ENCODE measurements at places on chromosomes 5 and 9.

DNA sequence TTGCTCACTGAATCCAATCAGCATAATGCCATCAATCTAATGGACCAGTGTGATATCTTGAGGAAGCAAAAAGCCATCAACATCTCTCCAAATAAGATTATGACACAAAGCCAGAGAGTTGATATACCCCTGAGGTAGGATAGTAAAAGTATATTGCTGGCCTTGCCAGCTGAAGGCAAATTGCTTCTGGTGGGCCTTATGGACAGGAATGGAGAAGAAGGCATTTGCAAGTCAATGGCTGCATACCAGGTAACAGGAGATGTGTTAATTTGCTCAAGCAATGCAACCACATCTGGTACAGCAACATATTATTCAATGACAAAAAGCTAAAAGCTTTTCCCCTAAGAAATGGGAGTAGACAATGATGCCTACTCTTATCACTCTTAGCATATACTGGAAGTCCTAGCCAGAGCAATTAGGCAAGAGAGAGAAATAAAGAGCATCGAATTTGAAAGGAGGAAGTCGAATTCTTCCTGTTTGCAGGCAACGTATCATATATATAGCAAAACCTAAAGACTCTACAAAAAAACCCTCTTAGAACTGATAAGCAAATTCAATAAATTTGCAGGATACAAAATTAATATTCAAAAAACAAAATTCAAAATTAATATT lies 216.1 kb upstream of the RASA1 start:
- no peak for DNase-seq

DNA sequence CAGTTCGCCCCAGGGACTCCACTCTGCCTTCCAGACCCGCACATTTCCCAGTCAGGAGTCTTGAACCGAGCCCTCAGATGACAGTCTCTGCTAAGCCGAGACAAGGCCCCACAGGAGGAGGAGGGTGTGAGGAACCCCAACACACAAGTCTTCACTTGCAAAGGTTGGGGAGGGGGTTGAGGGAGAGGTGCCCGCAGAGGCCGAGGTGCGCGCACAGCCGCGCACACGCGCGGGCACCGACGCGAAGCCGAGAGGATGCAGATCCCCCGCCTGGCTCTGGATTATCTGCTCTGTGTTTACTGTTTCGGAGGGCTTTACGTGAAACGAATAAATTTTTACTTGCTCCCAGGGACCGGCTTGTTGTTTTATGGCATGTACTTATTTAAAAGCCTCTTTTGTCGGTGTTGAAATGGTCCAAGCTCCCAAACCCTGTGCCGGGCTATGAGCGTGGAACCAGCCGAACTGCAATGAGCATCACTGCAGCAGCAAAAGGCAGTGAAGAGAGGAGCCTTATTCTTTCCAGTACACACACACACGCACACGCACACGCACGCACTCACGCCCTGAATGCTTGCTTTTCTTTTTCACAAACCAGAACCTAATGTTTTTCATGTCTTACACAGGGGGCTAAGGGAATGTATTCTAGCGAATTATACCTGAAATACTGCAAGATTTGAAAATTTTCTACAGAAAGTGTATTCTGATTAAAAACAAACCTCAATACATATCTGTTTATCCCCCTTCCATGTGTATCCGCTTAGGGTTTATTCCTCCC lies 297.7 kb downstream of the PARP8 start:
- no peak for DNase-seq

- no peak for DNase-seq
Measured at GRCh38 chr9:83081846-83082245, 18.9 kb upstream of the RASEF start.

DNA sequence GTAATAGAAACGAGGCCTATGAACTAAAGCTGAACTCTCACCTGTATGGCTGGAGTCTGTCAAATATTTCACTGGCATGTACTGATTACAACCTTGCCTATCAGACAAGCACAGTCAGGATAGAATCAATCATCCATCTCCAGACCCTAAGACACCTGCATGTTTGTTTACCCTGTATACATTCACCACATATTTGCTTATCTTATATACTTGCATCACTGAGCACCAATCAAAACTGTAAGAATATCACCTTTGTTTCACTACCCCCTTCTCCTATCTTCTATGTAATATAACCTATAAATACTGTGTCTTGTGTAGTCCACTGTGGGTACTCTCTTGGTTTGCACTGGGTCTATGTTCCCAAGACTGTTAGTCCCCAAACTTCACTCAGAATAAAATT lies 1085.7 kb downstream of the TAF11L14 start:
- DNase-seq, result no peak

- DNase-seq, result no peak
Measured at GRCh38 chr9:86328156-86328555, 26.1 kb downstream of the TUT7 start.

GRCh38 chr5:77774981-77775789 lies 954 bp downstream of the TBCA start:
- peak; percentile 6 for DNase-seq

DNA sequence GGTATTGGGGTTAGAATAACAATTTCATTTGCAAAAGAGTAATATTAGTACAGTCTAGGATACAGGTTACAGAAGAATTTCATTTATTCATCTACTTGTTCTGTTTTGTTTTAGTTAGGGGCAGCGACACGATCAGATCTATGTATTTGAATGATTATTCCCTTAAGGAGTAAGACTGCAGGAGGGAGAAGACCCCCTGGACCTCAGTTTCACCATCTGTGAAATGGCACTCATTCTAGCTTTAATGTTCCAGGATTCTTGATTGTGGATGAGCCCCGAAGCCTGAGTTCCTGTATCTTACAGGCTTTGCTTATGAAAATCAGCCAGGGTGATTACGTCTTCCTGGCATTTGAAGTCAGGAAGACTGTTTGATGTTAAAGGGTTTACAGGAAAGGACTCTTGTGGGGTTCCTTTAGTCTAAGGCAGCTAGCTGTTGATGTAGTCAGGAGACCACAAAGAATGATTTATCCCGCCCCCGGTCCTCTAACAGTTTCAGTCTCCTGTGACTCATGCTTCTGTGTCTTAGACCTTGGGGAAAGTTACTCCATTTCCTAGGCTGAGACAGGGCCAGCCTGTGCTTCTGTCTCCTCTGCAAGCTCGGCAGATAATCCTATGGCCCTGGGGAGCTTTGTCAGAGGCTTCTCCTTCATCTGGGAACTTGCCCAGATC lies 11.5 kb downstream of the SMIM3 start:
- DNase-seq, result no peak

DNA sequence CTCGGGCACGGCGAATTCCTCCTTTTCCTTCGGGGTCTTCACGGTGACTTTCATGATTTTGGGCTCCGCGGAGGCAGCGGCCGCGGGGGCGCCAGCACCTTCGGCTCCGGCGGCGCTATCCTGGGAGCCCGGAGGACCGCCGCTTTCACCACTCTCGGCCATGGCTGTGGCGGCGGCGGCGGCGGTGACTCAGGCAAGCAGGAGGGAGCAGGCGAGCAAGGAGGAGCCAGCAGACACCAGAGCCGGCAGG lies 315 bp downstream of the UBQLN1 start:
- peak; percentile 61 for DNase-seq

DNA sequence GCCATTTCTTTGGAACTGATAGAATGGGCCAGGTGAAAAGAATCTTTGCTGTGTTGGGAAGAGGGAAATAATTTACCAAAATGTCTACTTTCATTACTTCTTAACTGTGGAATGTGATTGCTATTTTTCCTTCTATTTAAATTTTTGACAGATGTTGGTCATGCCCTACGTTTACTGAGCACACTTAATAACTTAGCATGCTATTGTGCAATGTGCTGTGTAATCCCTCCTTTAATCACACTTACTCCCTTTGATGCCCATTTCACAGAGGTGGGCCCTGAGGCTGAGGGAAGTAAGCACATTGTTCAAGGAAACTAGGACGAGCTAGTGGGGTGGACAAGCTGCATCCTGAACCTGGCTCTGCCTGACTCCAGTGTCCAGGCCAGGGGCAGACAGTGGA lies 47.8 kb upstream of the INSYN2B start:
- no peak for DNase-seq

DNA sequence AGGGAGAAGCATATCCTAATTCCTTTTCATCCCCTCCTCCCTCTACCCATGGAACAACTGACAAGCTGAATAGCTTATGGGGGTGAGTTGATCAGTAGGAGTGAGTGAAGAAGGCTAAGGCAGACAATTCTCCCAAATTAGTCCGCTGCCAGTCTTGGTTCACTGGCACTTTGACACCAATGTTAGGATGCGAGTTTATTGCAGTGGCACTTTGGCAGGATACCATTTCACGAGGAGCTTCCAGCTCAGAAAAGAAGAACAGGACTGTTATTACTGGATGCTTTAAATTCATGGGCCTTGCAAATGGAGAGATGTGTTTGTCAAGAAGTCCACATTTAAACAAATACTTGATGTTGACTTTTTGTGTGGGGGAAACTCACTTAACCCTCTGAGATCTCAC lies 427.6 kb downstream of the NR2F1-AS1 start:
- DNase-seq, result no peak

DNA sequence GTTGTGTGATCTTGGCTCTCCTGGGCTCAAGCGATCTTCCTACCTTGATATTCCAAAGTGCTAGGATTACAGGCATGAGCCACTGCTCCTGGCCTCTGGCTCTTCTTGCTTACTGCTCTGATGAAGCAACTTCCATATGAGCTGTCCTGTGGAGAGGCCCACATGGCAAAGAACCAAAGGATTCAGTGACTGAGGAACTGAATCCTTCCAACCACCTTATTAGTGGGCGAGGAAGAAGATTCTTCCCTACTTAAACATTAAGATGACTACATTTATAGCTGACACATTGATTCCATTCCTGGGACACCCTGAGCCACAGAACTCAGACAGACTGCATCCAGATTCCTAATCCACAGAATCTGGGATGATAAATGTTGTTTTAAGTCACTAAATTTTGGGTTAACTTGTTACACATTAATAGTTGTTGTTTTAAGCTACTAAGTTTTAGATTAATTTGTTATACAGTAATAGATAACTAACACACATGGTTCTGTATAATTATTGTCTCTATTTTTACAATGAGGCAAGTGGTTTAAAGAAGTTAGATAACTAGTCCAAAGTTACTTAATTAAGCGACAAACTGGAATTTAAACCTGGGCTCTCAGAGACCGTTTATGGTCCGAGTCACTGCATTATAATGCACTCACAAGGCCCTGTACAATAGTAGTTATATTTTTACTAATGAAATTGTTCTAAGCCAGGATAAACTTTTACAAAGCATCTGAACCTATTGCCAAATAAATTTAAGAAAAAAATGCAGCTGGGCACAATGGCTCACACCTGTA lies 16.7 kb upstream of the SLCO4C1 start:
- no peak for DNase-seq

- no peak for DNase-seq
Measured at GRCh38 chr9:107675351-107676259, 186.0 kb upstream of the KLF4 start.

DNA sequence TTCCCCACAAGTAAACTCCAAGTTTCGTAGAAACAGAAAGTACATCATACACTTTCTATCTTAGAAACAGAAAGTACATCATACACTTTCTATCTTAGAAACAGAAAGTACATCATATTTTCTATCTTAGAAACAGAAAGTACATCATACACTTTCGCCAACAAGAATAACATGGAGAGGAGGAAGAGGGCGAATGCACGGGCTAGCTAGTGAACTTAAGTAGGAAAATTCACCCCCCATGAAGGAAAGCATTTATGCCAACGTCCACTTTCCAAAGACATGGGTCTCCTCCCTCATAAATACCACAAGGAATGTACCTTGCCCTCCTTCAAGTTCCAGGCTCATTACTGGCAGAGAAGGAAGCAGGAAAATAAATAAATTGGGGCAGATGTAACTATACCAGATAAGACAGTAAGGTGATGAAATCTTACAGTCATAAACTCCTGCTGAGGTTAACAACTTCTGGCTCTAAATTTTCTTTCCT lies 64.7 kb downstream of the FRMD3 start:
- DNase-seq, result no peak

DNA sequence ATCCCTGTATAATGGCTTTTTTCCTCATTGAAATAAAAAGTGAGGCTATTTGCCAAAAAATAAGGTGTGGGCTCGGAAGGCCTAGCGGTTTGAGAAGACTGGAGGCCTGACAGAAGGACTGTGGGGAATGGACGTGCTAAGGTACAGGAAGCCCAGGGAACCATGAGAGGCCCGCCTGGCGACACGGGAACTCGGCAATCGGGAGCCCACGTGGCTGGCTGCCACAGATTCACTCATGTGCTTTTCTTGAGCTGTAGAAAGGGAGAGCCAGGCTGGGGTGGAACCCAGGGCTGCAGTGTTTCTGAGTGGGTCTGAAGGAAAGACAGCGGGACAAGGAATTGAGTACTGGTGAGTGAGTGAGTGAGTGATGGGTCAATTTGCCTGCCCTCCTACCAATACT lies 11.9 kb upstream of the DDX41 start:
- DNase-seq, result no peak

GRCh38 chr5:133274597-133274935 lies 222.8 kb downstream of the HSPA4 start:
- DNase-seq, result no peak

Data from stimulated activated CD4-positive, alpha-beta T cell treated with anti-CD3 and anti-CD28 coated beads, Interleukin-1b, Interleukin-23, amount 100 ng/mL, for 24 hours (primary cell).